Stimulated activated CD4-positive, alpha-beta T cell treated with anti-CD3 and anti-CD28 coated beads, Interleukin-15, amount 100 ng/mL, for 1 hour (primary cell): ENCODE measurements at places on chromosomes 16 and 17.
A peak's percentile ranks its signal among the peaks of the same experiment; 100 is the strongest.

DNA sequence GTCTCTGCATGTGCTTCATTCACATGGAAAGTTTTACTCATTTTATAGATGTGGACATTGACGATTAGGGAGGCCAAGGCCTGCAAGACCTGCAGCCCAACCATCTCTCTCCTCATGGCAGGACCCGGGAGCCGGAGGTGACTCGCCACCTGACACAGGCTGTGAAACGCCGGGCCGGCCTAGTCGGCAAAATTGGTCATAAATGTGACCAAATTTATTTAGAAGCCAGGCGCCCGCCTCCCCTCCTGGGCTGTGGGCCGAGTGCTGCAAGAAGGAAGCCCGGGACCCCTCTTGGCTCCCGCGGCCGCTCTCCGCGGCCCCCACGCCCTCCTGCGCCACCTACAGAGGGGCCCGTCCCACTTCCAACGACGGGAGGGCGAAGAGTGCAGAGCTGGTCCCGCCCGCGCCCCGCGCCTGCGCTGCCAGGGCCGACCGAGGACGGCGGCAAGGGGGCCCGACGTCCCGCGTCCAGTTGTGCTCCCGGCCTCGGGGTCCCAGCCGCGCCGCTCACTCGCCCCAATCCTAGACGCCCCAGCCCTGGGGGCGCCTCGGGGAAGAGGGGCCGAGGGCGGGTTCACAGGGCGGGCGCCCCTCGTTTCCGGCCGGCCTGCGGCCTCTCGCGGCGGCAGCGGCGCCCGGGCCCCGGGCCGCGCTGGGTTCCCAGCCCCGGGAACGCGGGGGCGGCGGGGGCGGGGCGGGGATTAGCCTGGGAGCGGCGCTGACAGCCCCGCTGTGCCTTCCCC lies 47.5 kb downstream of the WNT3 start:
- DNase-seq: no peak

DNA sequence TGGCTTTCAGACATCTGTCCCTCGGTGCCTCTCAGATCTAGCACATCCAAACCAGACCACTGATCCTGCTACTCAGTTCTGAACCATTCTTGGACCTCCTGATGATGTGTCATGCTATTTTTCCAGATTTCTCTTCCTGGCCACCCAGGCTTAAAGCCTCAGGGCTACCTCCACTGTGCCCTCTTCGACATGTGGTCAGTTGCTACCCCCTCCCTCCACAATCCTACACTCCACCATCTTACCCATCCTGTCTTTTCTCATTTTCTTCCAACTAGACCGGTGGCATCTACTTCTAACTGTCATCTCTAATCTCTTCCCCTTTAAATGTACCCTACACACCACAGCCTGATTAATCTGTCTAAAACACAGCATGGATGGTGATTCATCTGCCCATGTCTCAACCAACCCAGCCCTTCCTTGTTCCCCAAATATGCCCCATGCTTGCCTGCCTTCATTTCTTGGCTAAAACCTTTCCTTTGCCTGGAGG lies 478.6 kb downstream of the SLC39A11 start:
- DNase-seq: no peak

GRCh38 chr17:33977729-33978514 lies 277.2 kb upstream of the CCL2 start:
- no peak for DNase-seq

- DNase-seq: no peak
Observed at GRCh38 chr16:86854058-86854621, 275.8 kb downstream of the FOXL1 start.

DNA sequence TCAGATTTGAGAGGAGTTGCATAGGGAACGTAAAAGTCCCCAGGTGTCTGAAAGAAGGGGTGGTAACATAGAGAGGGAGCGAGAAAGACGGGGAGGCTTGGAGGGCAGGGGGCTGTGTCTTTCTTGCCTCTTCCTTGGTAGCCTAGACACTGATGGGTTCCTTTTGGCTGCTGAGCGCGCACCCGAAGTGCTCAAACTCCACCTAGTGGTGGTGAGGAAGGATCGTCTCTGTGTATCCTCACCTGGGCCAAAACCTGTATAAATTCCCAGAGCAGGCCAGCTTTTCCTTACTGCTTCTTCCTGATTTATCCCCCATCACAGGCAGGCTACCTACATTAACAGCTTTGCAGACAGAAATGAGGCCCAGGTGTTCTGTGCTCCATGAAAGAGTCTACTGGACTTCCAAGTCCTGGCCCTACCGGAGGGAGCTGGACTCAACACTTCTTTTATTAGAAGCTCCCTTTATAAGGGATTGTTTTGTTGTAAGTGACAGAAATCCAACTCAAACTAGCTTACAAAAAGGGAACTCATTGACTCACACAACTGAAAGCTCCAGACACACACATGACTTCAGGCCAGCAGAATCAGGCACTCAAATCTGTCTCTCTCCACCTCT lies 5.5 kb upstream of the SLC25A35 start:
- DNase-seq: peak; percentile 21

GRCh38 chr17:68349157-68349556 lies 57.9 kb downstream of the ARSG start:
- DNase-seq: no peak

GRCh38 chr17:7893187-7893880 lies 4.7 kb downstream of the CHD3 start:
- no peak for DNase-seq

GRCh38 chr16:58365623-58366022 lies 26.6 kb upstream of the GINS3 start:
- no peak for DNase-seq

- no peak for DNase-seq
Observed at GRCh38 chr16:75378616-75379015, 54.7 kb downstream of the CFDP1 start.

- DNase-seq: no peak
Observed at GRCh38 chr16:901149-901548, 69.6 kb downstream of the LMF1 start.

- no peak for DNase-seq
Observed at GRCh38 chr17:51214920-51215319, 44.9 kb downstream of the MBTD1 start.

DNA sequence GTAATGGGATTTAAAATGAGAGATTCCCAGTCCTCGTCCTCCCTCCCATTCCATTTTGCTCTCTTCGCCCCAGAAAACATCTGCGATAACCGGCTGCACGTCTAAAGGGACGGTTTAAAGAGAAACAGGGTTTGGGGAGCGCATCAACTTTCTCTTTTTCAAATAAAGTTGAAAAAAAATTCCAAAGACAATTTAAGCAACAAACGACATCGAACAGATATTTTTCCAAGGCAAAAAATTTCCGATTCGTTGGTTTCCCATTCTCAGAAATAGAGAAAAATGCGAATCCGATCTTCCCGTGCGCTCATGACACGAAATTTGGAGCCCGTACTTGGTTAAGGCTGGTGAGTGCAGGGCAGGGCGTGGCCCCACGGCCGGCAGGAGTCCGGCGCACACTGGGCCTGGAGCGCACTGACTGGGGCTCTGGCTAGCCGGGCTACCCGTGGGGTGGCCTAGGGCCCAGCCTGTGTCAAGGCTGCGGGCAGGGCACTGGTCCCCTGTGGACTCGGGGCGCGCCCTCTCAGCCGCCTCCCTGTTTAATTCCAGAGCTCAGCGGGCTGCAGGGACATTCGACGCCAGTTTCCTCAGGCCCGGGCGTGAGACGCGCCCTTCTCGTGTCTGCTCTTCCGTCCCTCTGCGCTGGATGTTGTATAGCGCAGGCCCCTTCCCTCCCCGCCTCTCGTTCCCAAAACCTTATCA lies 17.9 kb upstream of the ZFHX3 start:
- no peak for DNase-seq

GRCh38 chr17:12545877-12546513 lies 119.7 kb upstream of the MYOCD start:
- DNase-seq: no peak

DNA sequence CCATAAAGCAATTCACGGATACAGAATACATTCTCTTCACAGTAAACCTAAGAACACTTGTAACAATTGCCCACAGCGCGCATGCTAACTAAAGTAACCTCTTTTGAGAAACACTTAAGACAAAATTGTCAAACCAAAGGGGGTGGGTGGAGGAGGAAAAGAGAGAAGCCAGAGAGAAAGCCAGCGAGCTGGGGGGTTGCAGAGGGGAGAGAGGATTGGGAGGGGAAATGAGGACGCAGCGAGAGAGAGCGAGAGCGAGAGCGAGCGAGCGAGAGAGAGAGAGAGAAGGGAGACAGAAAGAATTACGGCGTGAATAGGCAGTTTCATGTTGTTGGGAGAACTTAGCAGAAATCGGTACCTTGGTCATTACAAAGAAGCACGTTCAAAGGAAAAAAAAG lies 1.6 kb upstream of the HOXB7 start:
- no peak for DNase-seq

DNA sequence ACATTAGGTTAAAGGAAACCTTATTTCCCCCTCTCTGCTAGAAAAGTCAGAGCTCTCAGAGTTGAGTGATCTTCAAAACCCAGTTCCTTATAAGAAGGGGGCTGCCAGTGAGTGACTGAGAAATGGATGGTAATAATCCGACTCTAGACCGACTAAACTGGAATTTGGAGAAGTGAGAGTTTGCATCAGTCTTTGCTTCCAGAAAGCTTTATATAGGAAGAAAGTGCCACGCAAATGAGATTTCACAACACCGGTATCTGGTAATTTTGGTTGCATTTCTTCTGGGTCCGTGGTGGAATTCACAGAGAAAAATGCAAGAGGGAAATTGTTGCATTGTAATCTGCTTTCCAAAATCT lies 271.4 kb downstream of the MAF start:
- DNase-seq: no peak

DNA sequence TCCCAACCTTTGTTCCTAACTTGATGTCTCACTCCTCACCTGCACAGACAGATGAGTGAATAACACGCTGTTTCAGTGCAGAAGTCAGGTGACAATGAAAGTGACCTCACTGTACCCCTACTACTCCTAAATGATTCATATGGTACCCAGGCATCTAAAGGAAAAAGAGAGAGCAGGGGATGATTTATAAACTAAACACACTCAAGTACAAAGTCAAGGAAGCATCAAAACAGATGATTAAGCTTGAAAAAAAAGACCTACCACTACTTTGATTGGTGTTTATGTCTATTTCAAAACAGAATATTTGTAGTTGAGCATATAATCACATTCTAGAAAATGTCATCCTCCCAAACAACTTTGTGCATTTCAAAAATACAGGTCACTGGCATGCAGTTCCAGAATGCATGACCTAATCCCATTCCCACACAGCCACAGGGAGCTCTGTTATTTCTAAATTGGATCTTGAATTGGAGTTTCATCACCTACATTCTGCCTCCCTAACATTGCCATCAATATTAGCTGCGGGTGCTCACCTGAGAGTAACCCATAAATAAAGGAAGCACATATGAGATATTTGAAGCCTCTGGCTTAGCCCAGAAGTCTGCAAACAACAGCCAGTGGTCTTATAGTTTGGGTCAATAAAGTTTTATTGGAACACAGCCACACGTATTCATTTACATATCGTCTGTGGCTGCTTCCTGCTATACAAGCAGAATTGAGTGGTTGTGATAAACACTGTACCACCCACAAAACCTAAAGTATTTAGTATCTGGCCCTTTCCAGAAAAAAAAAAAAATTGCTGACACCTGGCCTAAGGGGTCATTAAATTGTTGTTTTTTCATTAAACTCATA lies 14.0 kb downstream of the HS3ST3A1 start:
- no peak for DNase-seq

DNA sequence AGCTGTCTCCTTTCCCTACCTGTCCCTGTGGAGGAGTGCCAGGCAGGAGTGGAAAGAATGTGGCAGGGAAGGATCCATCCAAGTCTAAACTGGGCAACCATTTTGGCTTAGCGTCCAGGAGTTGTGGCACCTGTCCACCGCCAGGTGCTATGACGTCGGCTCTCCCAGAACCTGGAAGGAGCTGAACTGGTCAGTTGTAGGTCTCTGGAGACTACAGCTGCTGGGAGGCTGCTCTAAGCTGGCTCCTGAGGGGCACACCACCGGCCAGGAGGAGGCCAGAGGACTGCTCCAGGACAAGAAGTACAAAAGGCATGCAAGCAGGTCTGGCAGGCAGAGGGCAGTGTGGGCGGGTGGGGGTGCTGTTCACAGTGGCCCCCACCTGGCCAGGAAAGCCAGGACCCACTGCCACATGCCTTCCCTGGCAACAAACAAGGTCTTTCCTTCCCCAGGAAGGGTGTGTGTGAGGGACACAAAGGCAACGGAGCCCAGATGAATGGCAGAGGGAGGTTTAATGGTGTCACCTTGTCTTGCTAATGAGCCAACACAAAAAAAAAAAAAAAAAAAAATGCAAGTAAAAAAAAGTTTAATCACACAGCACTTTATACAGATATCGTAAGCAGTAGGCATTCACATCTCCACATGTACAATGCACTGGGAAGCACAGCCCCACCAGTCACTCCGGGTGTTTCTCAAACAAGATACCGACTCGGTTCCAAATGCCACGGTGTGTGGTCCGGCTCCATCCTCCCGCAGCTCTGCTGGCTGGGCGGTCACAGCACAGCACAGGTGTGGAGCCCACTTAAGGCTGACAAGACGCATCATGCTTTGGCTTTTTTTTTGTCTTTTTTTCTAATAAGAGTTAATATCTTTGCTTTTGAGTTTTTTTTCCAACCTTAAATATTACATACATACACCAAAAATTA lies 4.8 kb downstream of the SPHK1 start:
- no peak for DNase-seq

DNA sequence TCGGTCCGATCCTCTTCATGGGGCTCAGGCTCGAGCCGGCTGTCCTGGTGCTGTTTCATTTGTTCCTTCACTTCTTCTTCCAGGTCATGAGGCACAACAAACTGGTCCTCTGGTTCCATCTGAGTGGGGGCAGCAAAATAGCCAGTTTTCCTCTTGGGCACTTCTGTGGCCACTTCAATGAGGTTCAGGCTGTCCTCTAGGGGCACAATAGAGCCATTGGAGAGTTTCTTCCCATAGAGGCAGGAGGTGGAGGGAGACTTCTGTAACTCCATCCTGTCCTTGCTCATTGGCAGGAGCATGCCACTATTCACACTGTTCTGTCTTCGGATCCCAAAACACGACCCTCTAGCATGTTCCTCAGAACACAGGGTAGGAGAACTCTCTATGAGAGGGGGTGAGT lies 22.9 kb downstream of the MARVELD3 start:
- no peak for DNase-seq
